Neuronal stem cell (in vitro differentiated cells): ENCODE measurements at places on chromosomes 7 and 10.

GRCh38 chr7:77525231-77525630 lies 11.9 kb upstream of the PTPN12 start:
- no peak for DNase-seq
- H3K4me3 ChIP-seq = no peak overlapping the region
- no peaks in the 10 kb centered on the region for H3K27me3 ChIP-seq
- no peaks in the 10 kb centered on the region for H3K4me1 ChIP-seq

DNA sequence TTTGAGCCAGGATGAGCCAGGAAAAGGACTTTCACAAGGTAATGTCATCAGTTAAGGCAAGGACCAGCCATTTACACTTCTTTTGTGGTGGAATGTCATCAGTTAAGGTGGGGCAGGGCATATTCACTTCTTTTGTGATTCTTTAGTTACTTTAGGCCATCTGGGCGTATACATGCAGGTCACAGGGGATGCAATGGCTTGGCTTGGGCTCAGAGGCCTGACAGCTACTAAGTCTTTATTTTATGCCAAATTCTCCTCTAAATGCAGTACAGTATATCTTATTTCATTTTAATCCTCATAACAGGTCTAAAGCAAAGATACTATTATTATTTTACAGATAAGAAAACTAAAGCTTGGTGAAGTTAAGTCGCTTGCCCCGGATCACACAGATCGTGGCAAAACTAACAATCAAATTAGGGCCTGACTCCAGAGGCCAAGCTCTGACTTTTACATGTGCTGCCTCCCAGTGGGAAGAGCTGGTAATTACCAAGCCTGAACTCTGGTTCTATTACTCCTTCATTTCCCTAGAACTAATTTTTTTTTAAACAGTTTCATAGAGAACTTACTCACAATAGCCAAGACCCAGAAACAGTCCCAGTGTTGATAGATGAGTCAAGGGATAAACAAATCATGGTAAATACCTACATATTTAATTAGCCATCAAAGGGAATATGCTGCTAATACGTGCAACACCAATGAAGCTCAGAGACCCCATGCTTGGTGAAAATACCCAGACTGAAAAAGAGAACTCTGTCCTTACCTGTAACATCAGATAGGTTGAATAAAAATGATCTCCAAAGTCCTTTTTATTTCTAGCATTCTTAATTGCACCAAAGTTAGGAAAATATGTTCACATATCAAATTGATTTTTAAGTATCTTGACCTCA lies 35.4 kb downstream of the C7orf25 start:
- DNase-seq = peak; percentile 46
- H3K4me3 ChIP-seq = no peak overlapping the region
- H3K27ac ChIP-seq = no peak overlapping the region
- H3K36me3 ChIP-seq = no peaks in the 10 kb centered on the region
- H3K4me1 ChIP-seq = no peaks in the 10 kb centered on the region

DNA sequence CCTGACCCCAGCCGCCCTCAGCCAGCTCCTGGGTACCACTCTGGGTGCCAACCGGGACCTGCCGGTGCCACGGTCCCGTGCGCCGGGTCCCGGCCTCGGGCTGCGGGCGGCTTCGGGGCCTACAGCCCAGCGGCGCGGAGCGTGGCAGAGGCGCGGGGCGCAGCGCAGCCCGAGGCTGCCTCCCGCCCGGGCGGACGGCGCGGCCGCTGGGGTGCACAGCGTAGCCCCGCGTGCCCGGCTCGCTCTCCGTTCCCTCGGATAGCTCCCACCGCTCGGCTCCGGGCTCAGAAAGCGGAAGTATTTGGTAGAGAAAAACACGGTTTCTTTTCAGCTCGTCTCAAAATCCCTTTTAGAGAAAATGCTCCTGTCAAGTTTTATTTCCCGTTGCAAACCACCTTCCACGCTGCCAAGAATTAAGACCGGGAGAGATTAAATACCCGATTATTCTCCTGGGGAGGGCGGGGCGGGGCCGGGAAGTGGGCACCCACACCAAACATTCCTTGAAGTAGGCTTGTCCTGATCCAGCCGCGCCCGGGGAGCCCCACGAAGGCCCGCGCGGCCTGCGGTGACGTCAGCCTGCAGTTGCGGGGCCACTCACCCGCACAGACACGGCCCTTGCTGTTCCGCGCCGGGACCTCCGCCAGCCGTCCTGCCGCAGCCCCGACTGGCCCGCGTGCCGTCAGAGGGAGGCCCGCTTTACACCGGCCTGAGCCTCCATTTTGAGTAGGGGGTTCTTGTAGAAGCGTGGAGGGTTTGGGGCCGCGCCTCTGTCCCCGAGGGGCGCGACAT lies 7.2 kb downstream of the HOXA13 start:
- no peaks in the 10 kb centered on the region for H3K36me3 ChIP-seq
- H3K27me3 ChIP-seq = peaks cover 84% of the 10 kb centered on the region
- no peak overlapping the region for H3K4me3 ChIP-seq
- H3K4me1 ChIP-seq = no peaks in the 10 kb centered on the region

GRCh38 chr7:69882269-69882668 lies 284.0 kb downstream of the AUTS2 start:
- no peaks in the 10 kb centered on the region for H3K36me3 ChIP-seq
- no peak for DNase-seq
- no peak overlapping the region for H3K4me3 ChIP-seq

DNA sequence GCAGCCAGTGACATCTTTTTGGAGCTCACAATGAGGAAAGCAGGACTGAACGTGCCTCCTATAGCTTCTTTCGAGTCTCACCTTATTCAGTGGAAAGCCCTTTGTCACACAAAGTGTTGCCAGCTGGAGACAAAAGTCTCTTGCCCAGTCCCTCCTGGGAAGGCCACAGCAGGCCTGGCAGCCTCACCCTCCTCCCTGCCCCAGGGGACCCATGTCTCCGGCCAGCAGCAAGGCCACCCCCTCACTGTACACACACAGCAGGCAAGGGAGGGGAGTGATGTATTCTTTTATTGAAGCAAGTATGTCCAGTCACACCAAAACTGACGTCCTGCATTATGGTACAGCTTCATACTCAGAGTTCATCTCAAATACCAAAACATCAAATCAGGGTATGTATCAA lies 56.0 kb downstream of the CSGALNACT2 start:
- no peak for DNase-seq
- no peaks in the 10 kb centered on the region for H3K4me1 ChIP-seq
- H3K27me3 ChIP-seq = no peaks in the 10 kb centered on the region
- no peak overlapping the region for H3K27ac ChIP-seq
- no peak overlapping the region for H3K4me3 ChIP-seq

- H3K4me3 ChIP-seq = no peak overlapping the region
- H3K27me3 ChIP-seq = no peaks in the 10 kb centered on the region
- no peaks in the 10 kb centered on the region for H3K4me1 ChIP-seq
- no peak overlapping the region for H3K27ac ChIP-seq
- DNase-seq = no peak
- peaks cover 10% of the 10 kb centered on the region for H3K36me3 ChIP-seq
Measured at GRCh38 chr7:45080958-45081669, 7.7 kb downstream of the NACAD start.

DNA sequence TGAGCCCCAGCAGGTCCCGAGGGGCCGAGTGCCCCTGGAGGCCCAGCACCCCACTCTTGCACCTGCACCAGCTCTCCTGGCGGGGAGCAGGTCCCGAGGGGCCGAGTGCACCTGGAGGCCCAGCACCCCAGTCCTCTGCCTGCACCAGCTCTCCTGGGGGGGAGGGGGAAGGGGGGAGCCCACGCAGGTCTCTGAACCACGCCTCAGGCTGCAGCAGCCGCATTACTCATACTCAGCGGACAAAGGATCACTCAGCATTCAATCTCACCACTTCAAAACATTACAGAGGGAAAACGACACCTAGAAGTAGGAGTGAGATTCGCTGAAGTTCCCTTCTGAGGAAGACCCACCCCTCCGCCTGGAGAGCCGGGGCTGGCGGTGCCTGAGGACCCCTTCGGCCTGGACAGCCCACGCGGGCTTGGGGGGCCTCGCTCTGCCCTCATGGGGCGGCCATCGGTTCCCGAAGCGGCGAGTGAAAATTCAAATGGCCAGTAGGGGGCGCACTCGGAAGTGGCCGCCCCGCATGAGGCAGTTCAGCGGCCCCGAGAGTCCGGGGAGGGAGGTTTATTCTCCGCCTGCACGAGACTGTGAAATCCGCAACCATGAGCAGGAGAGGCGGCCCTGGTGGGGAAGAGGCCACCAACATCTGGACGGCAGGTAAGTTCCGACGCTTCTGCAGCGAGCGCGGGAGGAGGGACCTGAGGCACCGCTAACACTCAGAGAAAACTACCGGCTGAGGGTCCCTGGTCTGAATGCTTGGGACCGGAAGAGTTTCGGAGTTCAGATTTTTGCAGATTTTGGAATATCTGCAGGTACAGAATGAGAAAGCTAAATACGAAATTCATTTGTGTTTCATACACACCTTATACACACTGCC lies 1.1 kb upstream of the GPER1 start:
- no peak overlapping the region for H3K27ac ChIP-seq
- H3K4me3 ChIP-seq = no peak overlapping the region
- peak; percentile 73 for DNase-seq

DNA sequence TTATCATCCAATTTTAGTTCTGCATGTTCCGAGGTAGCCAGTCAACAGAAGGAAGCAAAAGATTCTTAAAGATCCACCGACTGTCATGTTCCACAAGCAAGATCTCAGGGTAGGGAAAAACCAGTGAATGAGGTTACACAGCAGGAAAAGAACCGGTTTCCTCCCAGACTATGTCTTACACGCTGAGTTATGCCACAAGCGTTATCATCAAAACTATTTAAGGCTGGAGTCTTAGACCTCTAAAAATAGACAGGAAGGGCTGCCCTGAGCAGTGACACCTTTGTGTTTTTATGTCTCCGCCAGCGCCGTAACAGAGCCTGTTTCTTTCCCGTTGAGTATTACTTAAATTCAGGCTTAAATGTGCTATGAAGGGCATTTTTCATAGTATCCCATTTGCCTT lies 48.3 kb downstream of the PROSER2 start:
- H3K4me1 ChIP-seq = peaks cover 24% of the 10 kb centered on the region
- H3K4me3 ChIP-seq = no peak overlapping the region
- no peaks in the 10 kb centered on the region for H3K36me3 ChIP-seq
- DNase-seq = no peak

GRCh38 chr10:28684157-28684985 lies 7.0 kb downstream of the BAMBI start:
- H3K4me1 ChIP-seq = peaks cover 1% of the 10 kb centered on the region
- no peaks in the 10 kb centered on the region for H3K36me3 ChIP-seq
- H3K27me3 ChIP-seq = peaks cover 12% of the 10 kb centered on the region
- no peak for DNase-seq

GRCh38 chr10:70905071-70906021 lies 17.0 kb upstream of the PCBD1 start:
- no peak for DNase-seq
- H3K4me1 ChIP-seq = peaks cover 4% of the 10 kb centered on the region
- H3K4me3 ChIP-seq = no peak overlapping the region
- H3K27me3 ChIP-seq = peaks cover 44% of the 10 kb centered on the region

- H3K36me3 ChIP-seq = no peaks in the 10 kb centered on the region
- DNase-seq = no peak
- peaks cover 9% of the 10 kb centered on the region for H3K4me1 ChIP-seq
Measured at GRCh38 chr7:20193242-20193777, 23.9 kb downstream of the MACC1 start.

DNA sequence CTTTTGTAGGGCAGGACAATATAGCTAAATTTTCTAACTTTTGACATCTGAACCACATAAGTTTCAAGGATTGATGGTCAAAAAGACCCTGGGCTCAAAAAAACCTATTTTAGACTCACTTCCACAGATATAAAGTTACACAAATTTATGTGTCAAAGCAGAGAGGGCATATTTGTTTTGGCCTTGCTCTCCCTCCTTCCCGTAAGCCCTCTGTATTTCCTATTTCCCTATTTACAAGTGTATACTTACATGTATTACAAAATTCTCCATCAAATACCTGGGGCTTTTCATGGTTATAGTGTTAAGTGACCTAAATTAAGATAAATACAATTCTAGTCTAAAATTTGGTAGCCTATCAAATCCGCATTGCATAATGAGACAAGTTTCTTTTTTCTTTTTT lies 2.6 kb downstream of the KDM7A start:
- H3K27ac ChIP-seq = no peak overlapping the region
- H3K4me3 ChIP-seq = no peak overlapping the region
- no peaks in the 10 kb centered on the region for H3K4me1 ChIP-seq
- H3K36me3 ChIP-seq = no peaks in the 10 kb centered on the region
- no peak for DNase-seq
- peaks cover 7% of the 10 kb centered on the region for H3K27me3 ChIP-seq

GRCh38 chr10:94268652-94269051 lies 94.1 kb downstream of the NOC3L start:
- no peaks in the 10 kb centered on the region for H3K27me3 ChIP-seq

GRCh38 chr7:75630549-75630948 lies 108.2 kb downstream of the HIP1 start:
- no peak overlapping the region for H3K27ac ChIP-seq
- H3K4me3 ChIP-seq = no peak overlapping the region
- peaks cover 12% of the 10 kb centered on the region for H3K36me3 ChIP-seq

- no peak overlapping the region for H3K27ac ChIP-seq
- H3K4me3 ChIP-seq = no peak overlapping the region
- H3K27me3 ChIP-seq = no peaks in the 10 kb centered on the region
- peaks cover 17% of the 10 kb centered on the region for H3K4me1 ChIP-seq
Measured at GRCh38 chr7:76513817-76514799, 3.8 kb downstream of the UPK3B start.

GRCh38 chr10:125076121-125076825 lies 84.1 kb downstream of the CTBP2 start:
- peaks cover 2% of the 10 kb centered on the region for H3K4me1 ChIP-seq
- peaks cover 83% of the 10 kb centered on the region for H3K36me3 ChIP-seq
- no peak overlapping the region for H3K27ac ChIP-seq
- H3K27me3 ChIP-seq = no peaks in the 10 kb centered on the region
- no peak overlapping the region for H3K4me3 ChIP-seq

DNA sequence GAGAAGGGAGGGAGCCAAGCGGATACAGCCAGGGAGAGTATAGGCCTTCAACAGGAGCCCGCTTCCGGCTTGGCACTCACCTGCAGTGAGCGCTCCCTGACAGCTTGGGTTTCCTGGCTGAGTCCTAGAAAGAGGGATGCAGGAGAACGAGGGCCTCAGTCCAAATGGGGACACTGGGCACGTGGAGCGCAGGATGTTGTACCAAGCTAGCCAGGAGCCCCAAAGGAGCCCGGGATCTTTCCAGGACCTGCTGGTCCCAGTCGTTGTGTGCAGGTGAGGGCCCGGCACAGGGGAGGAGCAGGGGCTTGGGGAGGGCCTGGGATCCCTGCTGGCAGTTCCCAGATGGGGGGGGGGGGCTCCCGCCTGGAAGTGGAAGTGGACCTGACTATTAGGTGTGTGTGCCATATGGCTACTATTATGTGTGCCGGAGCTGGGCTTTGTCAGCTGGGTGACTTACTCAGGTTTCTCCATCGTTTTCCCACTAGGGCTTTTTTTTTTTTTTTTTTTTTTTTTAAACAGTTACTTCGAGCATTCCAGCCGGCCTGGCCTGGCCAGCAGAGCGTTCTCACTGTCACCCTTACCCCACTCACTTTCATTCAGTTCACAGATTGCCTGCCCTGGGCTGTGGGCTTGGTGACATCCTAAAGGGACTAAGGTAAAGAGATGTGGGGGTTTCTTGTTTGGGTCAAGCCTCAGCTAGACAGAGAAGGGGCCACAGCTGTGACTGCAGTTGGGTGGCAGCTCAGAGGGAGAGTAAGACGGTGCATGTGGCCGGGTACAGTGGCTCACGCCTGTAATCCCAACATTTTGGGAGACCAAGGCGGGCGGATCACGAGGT lies 3.8 kb downstream of the AGAP3 start:
- H3K27me3 ChIP-seq = peaks cover 3% of the 10 kb centered on the region
- H3K27ac ChIP-seq = no peak overlapping the region
- DNase-seq = no peak
- H3K4me3 ChIP-seq = no peak overlapping the region
- peaks cover 27% of the 10 kb centered on the region for H3K4me1 ChIP-seq
